ENCODE measurements at places on chromosomes 4 and X. TPM values are rescaled to one million over a fixed set of nuclear protein-coding genes. Genes with fewer than 3 reads are reported as not detected.

The DNASE1L1 gene
- total RNA-seq, result 35.2 TPM

The WDFY3 gene
- total RNA-seq, result 68.9 TPM

The SERPINA7 gene
- total RNA-seq, result not detected

The PAGE1 gene
- not detected for total RNA-seq

The SHISA3 gene
- 1.7 TPM for total RNA-seq

The JADE3 gene
- total RNA-seq, result 8.7 TPM

The TMEM35A gene
- total RNA-seq, result not detected

The TCEAL5 gene
- total RNA-seq, result not detected

The DCK gene
- total RNA-seq, result 9.3 TPM

The PRDM5 gene
- 16.1 TPM for total RNA-seq

The GRK4 gene
- total RNA-seq, result 9.9 TPM

The PRDM8 gene
- 1.3 TPM for total RNA-seq
